PC-3 (cell line): ENCODE measurements at places on chromosomes 13 and 19. TPM values are rescaled to one million over a fixed set of nuclear protein-coding genes. Genes with fewer than 3 reads are reported as not detected.
A peak's percentile ranks its signal among the peaks of the same experiment; 100 is the strongest.

GRCh38 chr13:23848646-23849141 lies 40.5 kb downstream of the MIPEP start:
- no peak for DNase-seq

- DNase-seq = no peak
These were observed 456.1 kb downstream of the PCDH9 start for GRCh38 chr13:66774046-66774445.

GRCh38 chr13:99958406-99959126 lies 13.0 kb downstream of the ZIC5 start:
- no peak for DNase-seq

GRCh38 chr13:91805605-91806004 lies 407.2 kb downstream of the GPC5 start:
- DNase-seq = peak; percentile 4

DNA sequence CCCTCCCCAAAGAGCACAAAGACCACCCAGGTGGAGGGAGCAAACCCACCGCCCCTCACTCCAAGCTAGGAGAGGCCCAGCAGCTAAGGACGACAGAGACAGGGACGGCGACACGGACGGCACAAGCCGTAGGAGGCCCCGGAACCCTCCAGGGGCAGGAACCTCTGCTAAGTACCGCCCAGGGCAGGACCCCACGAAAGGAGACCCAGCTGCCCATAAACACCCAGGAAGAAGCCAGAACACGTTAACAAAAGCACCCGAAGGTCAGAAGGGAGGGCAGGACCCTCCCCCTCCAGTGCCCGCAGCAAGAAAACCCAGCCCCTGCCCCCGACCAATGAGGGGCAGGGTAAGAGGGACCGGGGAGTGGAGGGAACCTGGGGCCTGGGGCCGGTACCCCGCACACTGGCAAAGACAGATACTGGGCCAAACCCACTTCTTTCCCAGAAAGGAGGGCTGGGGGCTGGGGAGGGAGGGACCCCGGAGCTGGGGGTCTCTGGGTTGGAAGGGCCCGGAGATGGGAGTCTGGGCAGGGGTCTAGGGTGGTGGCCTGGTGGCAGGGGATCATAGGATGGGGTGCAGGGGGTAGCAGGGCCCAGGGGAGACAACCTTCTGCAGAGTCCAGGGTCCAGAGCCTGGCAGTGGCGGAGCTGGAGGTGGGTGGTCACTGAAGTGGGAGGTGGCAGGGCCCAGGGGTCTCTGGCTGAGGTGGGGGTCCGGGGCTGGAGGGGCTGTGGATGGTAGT lies 2.4 kb downstream of the BTBD2 start:
- no peak for DNase-seq

GRCh38 chr19:54319049-54319448 lies 6.1 kb upstream of the LILRA5 start:
- no peak for DNase-seq

FPR2 gene
- not detected in 2 replicates for total RNA-seq

MAP4K1 gene
- 0.63 and 2.3 TPM in 2 replicates for total RNA-seq

SBK3 gene
- 0.46 TPM in 1 of 2 replicates, not detected in the other for total RNA-seq

SPTBN4 gene
- total RNA-seq = 0.81 and 1.9 TPM in 2 replicates

CEACAM8 gene
- total RNA-seq = not detected in 2 replicates

PDX1 gene
- total RNA-seq = 0.17 TPM in 1 of 2 replicates, not detected in the other
